ENCODE measurements at places on chromosomes 4 and X.

- no peak for DNase-seq
These were observed 182.0 kb upstream of the AADAT start for GRCh38 chr4:170271723-170272122.

DNA sequence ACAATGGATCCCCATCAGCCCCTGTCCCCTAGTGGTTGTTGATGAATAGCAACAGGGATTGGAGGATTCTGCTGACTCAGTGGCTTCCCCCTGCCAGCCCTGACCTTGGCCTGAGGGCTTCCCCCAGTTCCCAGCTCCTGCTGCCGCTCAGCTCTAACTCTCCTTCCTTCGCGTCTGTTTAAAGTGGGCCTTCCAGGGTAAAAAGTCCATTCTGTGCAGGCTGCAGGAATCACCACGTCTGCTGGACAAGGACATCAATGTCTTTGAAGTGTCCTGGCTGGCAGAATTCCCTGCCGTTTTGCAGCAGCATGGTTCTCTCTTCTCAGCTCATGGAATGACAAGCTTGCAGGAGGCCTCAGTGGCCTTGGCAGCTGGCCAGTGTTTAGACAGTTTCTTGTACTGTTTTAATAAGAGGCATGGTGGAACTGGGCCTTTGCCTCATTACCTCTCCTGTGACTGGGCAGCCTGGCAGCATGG, 152.5 kb upstream of the STX18 start:
- DNase-seq = peak; percentile 7

DNA sequence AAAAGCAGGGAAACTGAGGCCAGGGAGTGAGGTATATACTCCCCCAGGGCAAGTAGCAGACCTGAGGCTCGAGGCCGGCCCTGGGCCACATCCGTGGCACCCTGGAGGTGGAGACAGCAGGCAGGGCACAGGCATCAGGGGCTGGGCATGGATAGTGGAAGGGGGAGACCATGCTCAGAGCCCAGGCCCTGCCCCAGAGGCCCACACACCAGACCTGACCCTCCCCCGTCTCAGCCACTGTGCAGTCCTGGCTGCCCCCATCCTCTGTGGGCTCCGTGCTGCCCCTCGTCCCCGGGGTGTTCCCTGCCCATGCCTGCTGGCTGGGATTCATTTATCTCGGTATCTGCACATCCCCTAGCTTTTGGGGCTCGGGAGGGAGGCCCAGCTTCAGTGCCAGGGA, 103.1 kb upstream of the NKX1-1 start:
- no peak for DNase-seq

- peak; percentile 46 for DNase-seq
These were observed 173.9 kb upstream of the KLF3 start for GRCh38 chr4:38489924-38490639.

DNA sequence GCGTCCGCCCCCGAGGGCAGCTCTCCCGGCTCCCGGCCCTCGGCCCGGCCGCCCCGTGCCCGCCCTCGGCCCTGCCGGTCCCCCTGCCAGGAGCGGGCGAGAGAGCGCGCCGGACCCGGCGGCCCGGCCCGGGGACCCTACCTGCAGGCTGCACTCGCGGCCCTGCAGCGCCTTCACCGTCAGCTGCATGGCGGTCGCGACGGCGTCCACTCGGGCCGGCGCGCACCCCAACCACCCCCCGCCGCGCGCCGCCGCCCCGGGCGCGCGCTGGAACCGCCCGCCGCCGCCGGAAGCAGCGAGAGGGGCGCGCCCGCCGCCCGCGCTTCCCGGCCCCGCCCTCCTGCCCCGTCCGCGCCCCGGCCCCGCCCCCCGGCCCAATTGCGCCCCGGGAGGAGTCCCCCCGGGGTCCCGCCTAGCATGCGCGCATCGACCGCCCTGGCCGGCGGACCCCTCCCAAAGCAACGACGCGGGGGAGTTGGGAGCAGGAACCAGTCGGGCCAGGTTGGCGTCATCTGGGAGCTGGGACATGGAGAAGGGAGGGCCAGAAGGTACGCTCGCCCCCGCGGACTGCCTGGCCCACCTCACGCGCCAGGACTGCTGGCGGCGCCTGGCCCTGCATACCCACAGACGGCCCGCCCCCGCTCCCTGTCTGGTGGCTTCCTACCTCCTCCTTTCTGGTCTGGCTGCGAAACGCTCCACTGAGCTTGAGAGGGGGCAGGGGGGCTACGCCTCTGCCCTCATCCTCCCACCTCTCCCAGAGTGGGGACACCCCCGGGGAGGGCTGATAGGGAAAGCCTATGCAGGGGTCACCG, at the start of gene UBL4A:
Gene UBL4A (minus strand): TSS at position 220 of the 812 bp plus-strand sequence. CDS start 31 bp downstream, at position 189.
- DNase-seq = peak; percentile 54

GRCh38 chrX:50581405-50581804, 110.8 kb upstream of the DGKK start:
- no peak for DNase-seq

DNA sequence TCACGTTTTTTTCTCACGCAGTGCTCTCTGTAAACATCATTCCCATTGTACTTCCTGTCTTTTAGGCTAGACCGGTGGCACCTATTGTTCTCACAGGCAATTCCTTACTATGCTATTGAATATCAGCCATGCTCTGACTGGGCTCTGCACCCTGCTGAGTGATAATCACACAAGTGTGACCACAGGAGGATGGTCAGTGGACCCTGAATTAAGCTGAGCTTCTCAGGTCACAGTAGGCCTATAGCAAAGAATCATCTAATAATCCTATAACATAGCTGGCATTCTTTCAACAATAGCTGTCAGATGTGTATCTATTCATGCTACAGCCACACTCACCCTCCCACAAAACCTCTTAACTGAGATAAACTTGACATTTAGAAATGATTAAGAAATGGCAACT, 2399.8 kb upstream of the TENM3 start:
- no peak for DNase-seq

GRCh38 chrX:120137439-120137838, 21.0 kb upstream of the RHOXF2 start:
- DNase-seq = no peak
